ENCODE measurements at places on chromosomes 2 and 18.
A peak's percentile ranks its signal among the peaks of the same experiment; 100 is the strongest.

DNA sequence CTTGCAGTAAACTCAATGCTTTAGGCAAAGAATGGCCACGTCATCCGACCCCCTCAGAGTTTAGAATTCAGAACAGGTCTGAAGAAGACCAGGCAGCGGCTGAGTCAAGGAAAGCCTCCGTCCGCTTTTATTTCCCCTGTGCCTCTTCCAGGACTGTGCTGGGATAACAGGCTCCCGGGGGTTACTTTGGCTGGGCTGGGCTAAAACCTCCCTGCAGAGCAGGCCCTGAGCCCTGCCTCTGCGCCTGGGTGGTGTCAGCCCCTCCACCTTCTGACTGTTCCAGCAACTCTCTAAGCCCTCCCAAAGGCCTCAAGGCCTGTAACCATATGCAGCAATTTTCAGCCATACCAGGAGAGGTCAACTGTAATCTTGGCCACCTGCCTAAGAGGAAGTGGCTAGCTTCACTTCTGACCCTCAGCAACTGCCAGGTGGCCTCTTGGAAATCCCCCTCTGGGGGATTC lies 166.5 kb downstream of the RPIA start:
- no peak for DNase-seq

DNA sequence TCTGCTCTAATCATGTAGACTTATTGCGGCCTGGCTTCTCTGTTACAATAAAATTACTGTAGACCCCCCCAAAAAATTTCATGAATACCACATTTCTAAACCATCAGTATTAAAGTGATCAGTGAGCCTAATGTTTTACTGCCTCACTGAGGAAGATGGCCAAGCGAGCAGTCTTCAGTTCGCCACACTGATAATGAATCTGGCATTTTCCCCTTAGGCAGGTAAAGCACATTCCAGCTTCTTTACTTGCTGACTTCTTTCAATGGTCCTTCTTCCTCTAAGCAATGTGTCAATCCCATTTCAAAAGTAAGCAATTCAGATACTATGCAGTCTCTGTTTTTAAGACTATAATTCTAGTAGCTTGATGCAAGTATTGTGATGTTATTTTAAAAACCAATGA lies 137.6 kb downstream of the LAMA1 start:
- no peak for DNase-seq

GRCh38 chr18:74248595-74248994 lies 43.2 kb downstream of the CYB5A start:
- DNase-seq: no peak

- DNase-seq: peak; percentile 52
These were observed 583 bp downstream of the NEMP2 start for GRCh38 chr2:190533968-190534309.

DNA sequence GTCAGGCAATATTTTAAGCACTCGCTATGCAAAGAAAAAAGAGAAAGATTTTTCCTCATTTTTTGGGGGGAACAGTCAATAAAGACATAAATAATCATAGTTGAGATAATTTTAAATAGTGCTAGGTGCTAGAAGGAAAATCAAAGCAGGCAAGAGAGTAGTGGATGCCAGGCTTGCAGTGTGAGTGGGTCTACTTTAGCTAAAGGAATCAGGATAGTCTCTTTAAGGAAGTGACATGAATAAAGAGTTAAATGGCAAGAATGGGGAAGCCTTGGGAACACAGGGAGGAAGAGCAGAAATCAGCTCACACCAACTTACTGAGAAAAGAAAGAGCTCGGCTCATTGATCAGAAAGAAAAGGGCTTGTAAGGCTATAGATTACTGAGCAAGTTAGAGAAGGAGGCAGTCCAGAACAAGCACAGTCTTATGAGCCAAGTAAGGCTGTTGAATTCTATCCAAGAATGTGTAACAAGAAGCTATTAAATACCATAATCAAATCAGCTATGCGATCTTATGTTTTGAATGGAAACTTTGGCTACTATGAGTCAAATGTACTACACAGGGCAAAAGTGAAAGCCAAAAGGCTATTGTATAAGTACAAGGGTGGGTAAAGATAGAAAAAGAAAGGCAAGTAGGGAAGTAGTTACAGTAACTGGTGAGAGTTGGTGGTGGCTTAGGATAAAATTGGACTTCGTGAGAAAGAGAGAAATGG lies 833.8 kb upstream of the PIK3C3 start:
- no peak for DNase-seq

DNA sequence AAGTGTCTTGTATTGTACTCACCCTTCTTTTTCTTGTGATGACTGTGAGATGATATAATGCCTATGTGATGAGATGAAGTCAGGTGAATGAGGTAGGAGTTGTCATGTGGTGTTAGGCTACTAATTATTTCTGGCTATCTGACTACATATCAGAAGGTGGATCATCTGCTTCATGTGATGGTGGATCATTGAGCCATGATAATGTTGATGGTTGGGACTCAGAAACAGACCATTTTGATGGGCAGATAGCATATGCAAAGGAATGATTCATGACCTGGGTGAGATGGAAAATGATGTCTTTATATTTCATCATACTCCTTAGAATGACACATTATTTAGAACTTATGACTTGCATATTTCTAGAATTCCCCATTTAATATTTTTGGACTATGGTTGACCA lies 19.5 kb downstream of the ANKRD30B start:
- no peak for DNase-seq

DNA sequence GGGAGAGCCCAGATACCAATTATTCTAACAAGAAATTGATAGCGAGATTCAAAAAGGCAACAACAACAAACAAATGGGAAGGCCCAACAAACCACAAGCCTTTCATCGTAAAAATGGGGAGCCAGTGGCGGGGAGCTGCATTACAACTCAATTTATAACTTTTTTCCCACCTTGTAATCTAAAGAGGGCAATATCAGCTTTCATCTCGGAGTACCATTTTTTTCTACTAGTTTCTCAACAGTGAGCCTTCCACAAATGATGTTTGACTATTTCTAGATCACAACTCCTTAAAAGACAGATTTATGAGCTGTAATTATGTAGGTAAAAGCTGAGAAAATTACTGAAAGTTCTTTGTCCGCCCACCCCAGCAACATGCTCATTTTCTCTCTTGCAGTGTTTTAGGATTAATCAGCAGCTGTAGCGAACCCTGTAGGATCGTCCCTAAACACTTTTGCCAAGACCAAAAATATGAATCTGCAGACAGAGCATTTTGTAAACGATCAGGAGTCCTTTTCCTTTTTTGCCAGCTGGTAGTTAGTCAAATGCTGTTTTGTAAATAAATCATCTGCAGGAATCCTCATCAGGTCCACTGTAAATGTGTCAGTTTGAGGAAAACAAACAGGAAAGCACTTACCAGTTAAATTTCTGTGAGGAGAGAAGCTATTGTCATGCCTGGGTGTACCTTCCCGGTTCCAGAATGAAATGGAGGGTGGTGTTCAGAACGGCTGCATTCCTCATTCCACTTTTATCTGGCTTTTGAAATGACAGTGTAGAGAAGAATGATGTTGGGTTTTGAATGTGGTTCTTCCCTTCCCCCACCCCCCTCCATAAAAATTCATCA lies 53.2 kb downstream of the EEF1B2 start:
- no peak for DNase-seq

DNA sequence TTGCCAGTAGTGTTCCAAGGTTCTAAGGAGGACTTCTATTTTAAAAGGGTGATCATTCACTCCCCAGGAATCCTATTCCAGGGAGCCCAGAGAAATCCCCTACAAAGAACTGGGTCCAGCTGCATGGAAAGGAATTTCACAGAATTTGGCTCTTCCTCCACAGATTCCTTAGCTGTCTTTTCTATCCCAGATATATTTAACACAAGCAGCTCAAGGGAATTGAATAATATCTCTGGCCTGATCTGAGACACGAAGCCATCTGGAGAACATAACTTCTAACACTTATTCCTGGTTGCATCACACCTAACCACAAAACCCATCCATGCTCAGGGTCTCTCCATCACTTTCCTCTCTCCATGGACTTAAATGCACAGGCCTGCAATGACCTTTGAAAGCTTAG lies 306.7 kb upstream of the ACVR2A start:
- DNase-seq: no peak

GRCh38 chr2:9220201-9220600 lies 13.6 kb downstream of the ASAP2 start:
- DNase-seq: no peak

GRCh38 chr2:106096299-106097037 lies 97.6 kb downstream of the UXS1 start:
- no peak for DNase-seq

GRCh38 chr2:168585700-168586099 lies 129.6 kb downstream of the CERS6 start:
- DNase-seq: no peak

GRCh38 chr2:54599326-54599710 lies 124.1 kb upstream of the EML6 start:
- no peak for DNase-seq

Measured in activated CD4-positive, alpha-beta T cell treated with anti-CD3 and anti-CD28 coated beads, Interleukin-2, amount 50 U/mL, for 4 hours (primary cell).